RPMI7951 (cell line): ENCODE measurements at places on chromosomes 2 and 18. TPM values are rescaled to one million over a fixed set of nuclear protein-coding genes. Genes with fewer than 3 reads are reported as not detected.

Gene SERPINB13
- not detected in 2 replicates for total RNA-seq

Gene UBE2E3
- total RNA-seq, result 146 and 181 TPM in 2 replicates

Gene DNAJC27
- total RNA-seq, result 4.2 and 5.6 TPM in 2 replicates

Gene FAM237A
- total RNA-seq, result not detected in 2 replicates

Gene RTN4
- total RNA-seq, result 174 and 194 TPM in 2 replicates

Gene KIAA2012
- under 0.01 TPM in 1 of 2 replicates, not detected in the other for total RNA-seq

Gene MLPH
- 121 and 159 TPM in 2 replicates for total RNA-seq

Gene SERPINB10
- total RNA-seq, result 0.10 and 0.60 TPM in 2 replicates

DNA sequence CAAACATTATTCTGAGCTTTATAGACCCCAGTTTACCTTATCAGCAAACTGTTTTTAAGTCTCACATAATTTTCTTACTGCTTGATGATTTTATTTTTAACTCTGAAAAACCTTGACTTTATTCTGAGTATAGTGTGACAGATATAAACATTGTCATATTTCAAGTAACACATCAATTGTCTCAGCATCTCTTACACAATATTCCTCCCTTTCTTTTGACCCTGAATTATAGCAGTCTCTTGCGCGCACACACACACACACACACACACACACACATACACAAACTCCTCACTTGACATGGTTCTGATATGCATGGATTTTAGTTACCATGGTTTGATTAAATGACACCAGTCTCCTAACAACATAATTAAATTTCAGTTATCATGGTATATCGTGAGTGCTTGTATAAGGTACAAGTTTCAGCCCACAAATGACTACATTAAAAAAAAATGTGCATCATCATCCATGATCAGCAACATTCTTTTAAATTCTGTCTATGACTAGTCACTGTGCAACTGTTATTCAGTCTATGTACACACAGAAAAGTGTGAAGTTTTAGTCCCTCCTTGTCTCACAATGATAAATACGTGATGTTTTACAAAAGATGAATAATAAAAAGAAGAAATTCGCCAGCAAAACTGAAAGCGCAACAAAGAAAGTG, 39.5 kb upstream of the TACR1 start:
- peak; percentile 72 for DNase-seq

DNA sequence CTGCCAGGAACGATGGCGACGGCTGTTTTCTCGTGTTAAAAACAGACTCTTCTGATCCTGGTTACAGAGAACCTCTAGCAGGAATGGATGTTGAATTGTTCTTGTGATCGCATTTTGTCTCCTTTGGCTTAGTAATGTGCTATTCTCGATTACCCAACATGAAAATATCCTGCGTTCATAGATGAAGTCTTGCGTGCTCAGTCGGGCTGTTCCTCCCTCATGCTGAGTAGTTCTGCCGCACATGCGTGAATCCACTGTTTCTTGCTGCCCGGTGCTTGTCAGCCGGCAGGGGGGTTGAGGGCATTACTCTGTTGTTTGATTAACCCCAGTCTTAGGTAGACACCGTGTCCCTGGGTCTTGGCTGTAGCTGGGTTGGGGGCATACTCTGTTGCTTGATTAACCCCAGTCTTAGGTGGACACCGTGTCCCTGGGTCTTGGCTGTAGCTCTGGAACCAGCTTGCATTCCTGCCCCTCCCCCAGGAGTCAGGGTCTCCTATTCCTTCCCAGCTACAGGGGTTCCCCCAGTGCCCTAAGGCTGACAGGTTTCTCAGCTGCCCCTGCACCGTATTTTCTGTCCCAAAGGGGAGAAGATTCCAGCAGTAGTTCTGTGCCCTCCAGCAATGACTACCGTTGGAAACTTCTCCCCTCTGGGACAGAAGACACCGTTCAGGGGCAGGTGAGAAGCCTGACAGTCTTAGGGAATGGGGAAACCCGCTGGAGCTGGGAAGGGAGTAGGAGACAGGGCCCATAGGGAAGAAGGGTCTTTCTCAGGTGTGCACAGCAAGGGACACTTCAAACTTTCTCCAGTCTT, 22.1 kb upstream of the ASB1 start:
- no peak for DNase-seq

DNA sequence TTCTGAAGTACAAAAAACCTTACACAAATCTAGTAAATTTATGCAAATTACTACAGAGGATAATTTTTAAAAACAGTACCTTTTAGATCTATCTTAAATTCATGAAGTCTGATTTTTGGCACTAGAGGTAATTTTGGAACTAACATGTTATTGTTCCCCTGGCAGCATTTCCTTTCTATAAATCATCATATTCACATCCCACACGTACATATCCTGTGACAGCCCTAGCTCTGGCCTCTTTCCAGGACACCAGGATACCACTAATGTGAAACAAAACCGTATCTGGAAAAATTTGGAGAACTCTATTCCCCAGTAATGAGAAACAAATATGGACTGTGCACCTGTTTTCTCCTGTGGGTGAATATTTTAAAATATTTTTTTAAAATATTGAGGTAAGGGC, 14.0 kb upstream of the BIRC6 start:
- no peak for DNase-seq

GRCh38 chr2:218832520-218832919, 917 bp upstream of the PRKAG3 start:
- peak; percentile 75 for DNase-seq

DNA sequence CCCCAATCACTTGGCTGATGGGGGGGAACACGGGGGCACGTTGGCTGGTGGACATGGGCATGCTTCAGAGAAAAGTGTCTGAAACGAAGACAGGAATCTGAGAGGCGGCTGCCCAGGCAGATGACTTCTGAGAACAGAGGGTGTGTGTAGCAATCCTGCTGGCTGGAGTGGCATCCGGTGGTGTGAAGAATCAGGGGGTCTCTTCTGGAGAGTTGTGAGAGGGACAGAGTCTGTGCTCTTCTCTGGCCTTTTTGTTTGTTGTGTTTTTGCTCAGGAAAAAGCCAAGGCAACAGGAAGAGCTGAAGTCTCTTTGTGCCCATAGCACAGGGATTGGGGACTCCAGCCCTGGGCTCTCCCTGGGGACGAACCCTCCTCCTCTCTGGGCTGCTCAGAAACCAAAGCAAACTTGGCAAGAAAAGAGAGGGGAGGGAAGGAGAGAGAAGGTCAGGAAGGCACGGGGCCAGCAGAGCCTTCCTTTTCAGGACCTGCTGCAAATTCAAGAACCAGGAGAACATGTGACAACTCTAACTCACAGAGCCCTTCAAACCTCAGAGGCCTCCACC, 97.0 kb upstream of the SMAD2 start:
- no peak for DNase-seq

DNA sequence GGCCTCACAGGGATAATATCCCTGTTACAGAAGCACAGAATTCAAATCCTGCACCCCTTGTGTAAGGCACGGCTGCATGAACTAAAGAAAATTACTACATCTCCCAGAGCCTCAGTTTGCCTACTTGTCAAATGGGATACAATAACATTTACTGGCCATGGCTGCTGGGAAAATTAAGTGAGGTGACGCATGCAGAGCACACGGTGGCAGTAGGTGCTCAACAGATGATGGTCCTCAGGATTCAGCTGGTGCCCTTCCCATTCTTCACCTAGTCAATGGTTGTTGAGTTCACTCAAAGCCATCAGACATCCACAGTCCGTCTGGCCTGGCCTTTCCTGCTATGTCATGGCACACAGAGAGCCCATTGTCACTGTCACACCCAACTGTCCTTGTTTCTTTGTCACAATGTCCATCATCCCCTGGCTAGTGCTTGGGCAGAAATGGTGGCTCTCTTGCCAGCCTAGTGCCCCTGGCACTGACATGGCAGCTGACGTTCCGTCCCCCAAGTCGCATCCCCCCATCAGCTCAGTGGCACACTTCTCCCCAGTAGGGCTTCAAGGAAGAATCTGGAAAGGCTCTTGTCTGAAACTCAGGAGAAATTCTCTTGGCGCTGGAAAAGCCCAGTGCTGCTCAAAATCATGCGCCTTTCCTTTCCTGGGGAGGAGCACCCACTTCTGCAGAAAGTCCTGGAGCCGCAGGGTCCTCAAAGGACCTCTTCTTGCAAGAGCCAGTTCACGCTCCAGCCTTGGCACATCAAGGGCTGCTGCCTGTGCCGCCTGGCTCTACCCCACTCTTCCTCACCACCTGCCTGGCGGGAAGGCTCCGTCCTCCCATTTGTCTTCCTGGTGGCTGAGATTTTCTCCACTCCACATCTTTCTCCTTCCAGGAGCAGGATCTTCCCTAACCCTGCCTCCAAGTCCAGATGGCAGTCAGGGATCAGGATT, 55.9 kb upstream of the SLC66A3 start:
- DNase-seq, result no peak

GRCh38 chr2:232368311-232368731, 10.2 kb upstream of the ALPP start:
- DNase-seq, result no peak

DNA sequence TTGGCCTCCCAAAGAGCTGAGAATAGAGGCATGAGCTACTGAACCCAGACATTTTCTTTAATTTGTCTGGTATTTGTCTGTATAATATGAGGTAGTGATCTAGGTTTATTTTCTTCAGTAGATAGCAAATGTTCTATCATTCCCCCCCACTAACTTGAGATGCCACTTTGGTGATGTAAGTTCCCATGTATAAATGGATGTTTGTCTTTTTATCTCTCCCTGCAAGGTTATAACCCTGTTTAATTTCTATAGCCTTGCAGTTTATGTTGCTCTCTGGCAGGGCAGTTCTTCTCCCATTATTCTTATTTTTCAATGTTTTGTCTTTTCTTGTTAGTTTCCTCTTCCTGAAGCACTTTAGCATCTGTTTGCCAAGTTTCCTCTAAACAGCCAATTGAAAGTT, 39.1 kb upstream of the MAP4K4 start:
- no peak for DNase-seq

DNA sequence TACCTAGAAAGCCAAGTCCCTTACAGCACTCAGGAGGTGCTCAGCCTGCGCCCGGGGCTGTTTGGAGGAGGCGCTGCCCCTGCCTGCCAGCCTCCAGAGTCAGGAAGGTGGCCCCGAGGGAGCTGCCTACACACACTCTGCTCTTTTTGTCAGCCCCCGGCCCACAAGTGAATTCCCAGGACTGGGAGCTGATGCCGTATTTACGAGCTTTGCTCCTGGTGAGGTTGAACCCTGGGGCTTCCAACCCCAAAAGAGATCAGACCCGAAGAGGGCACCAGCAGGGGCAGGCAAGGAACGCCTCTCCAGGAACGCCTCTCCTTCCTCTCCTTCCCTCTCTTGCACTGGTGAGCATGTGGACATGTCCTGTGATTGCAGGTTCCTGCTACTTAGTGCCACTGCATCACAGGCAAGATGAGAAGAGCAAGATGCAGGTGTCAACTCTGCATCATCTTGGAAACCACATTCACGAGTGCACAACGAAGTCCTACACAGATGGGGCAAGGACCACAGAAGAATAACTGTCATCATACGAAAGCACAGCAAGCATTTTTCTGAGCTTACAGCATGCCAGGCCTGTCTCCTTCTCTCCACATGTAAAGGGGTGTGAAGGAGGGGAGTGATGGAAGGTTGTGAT, 126.7 kb downstream of the NDUFA10 start:
- DNase-seq, result no peak

DNA sequence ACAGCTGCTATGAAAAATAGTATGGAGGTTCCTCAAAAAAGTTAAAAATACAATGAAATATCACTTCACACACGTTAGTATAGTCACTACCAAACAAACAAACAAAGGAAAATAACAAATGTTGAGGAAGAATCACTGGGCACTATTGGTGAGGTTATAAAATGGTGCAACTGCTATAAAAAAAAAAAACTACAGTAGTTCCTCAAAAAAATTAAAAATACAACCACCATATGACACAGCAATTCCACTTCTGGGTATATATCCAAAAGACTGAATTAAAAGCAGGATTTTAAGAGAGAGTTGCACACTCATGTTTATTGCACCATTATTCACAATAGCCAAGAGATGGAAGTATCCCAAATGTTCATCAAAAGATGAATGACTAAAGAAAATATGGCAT, 80.9 kb upstream of the POU3F3 start:
- DNase-seq, result no peak

DNA sequence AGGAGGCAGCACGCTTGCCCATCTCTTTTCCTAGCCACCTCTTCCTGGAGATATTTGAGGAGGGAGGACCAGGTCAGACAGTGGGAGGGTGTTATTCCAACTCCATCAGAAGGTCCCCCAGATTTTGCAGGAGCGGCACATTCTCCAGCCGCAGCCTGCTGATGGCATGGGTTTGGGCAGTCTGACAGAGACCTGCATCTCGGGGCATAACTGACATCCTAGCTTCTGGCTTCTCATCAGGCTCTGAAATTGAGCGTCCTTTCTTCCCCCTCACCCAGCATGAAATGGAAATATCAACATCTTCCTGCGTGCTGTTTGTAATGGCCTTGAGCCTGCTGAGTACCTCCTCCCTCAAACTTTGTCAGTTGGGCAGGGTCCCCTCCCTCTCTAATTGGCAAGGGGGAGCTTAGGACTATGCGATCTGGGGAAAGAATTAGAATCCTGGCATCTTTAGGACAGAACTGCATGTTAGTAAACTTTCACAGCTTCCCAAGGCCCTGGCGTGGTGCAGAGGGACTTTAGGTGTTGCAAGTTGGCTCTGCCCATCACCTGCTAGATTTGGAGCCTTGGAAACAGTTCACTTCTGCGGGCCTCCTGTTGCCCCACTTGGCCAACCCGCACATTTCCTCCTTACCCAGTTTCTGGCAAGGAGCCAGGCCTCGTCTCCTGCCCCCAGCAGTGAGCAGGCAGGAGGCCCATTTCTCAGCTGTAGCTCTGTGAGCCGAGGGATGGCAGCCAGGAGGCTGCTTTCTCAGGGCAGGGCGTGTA, 2.2 kb downstream of the ITM2C start:
- DNase-seq, result peak; percentile 58
